ENCODE measurements at places on chromosomes 13 and 19. TPM values are rescaled to one million over a fixed set of nuclear protein-coding genes. Genes with fewer than 3 reads are reported as not detected.

The SHISA7 gene
- not detected for total RNA-seq

The CACNA1A gene
- total RNA-seq, result 4.4 TPM

DNA sequence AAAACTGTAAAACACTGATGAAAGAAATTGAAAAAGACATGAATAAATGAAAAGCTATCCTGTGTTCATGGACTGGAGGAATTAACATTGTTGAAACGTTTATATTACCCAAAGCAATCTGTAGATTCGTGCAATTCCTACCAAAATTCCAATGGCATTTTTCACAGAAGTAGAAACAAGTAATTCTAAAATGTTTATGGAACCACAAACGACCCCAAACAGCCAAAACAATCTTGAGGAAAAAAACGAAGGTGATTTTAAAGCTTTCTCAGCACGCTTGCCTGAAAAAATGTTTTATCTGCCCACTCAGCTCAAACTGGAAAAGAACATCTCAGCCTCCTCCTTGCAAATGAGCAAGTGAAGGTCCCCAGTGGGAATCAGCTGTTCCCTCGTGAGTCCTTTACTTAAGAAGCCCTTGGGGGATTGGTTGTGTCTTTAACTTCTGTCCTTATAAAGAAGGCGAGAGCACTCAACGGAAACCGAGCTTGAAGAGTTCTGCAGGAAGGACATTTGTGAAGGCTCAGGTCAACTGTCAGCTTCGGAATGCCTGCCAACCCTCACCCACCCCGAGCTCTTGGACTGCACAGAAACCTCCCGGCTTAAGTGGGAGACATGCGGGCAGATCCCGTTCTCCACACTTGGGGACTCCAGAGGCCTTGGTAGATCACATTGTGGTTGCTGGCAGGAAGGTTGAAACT is 256.0 kb upstream of the IRS2 start:
- DNase-seq, result no peak

DNA sequence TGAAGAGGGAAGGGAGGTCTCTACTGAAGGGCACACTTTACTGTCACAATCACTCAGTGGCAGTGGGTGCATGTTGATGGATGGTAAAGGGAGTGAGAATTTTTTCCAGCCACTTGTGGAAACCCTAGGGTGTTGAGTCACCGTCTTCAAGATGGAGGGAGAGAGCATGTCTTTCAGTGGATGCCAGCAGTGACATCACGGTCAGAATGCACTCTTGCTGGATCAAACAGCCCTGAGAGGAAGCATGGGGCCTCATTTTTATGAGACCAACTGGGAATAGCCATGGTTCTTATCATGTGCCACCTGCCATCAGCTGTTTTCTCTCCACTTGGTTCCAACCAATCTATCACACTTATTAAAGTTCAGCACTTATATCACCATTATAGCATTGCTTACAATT is 182.5 kb downstream of the KCNRG start:
- DNase-seq, result no peak

DNA sequence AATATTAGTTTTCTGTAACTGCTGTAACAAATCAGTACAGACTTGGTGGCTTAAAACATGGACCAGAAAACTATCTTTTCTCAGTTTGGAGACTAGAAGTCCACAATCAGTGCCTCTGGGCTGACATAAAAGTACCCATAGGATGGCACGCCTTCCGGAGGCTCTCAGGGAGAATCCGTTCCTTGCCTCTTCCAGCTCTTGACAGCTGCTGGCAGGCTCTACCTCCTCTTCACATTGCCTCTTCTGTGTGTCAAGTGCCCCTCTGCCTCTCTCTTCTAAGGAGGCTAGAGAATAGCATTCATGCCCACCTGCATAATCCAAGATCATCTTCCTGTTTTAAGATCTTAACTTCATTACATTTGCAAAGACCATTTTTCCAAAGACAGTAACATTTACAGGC is 1194.2 kb downstream of the EFNB2 start:
- no peak for DNase-seq

DNA sequence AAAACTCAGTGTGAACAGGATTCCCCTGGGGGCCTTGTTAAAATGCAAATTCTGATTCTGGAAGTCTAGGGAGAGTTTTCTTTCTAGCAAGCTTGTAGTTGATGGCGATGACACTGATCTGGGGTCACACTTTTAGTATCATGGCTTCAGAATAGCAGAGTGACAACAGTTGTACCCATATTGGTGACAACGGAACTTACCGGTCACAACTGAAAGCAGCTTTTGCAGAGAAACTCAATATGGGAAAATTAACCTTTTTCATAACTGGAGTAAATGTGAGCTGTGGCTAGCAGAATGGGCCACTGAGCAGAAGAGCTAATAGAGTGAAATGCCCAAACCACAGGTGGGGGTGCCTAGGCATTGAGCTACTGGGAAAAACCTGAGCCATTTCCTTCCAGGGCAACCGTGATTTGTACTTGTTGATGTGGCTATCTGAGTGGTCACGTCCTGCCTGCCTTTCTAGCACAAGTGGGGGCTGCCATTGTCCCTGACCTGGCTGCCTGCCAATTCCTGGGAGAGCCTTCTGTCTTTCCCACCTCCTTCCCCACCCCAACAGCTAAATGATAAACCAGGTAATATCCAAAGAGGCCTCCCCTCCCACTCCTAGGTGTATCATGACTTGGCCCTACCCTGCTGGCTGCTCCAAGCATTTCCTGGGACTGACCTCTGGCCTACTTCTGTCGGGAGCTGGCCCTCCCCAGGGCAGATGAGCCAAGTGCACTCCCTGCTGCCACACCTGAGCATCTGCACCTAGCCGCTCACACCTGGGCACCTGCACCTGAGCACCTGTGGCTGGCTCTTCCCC is 1.7 kb upstream of the SLC10A2 start:
- DNase-seq, result peak; percentile 72

The CCL25 gene
- total RNA-seq, result 10.4 TPM

DNA sequence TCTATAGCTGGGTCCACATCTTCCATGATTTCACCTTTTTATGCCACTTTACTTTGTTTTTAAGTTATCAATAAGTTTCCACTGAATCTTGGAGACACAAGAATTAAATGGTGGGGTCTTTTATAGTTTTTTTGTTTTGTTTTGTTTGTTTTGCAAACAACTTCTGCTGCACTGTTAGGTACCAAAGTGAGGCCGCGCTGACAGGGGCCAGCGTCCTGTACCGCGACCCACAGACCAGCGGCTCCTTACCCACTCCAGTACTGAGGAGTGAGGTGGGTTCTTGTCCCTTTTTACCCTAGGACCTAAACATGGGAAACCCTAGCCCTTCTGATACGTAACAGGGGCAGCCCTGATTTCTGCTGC is 75.8 kb upstream of the MCF2L start:
- DNase-seq, result no peak

The ZIC2 gene
- not detected for total RNA-seq

DNA sequence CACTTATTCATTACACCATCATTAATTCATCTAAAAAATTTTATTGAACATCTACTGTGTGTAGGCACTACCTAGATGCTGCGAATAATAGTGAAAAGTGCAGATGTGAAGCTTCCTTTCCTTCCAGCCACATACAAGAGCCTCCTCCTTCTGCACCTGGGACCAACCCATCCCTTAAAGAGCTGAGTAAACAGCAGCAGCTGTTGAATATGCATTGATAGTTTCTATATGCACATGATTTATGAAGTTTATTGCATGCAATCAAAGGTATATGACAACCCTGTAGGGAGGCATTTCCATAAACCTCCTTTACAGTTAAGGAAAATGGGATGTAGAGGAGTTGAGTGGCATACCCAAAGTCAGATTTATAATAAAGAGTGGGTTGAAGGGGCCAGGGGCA is 110.3 kb upstream of the IPO5 start:
- DNase-seq, result no peak

DNA sequence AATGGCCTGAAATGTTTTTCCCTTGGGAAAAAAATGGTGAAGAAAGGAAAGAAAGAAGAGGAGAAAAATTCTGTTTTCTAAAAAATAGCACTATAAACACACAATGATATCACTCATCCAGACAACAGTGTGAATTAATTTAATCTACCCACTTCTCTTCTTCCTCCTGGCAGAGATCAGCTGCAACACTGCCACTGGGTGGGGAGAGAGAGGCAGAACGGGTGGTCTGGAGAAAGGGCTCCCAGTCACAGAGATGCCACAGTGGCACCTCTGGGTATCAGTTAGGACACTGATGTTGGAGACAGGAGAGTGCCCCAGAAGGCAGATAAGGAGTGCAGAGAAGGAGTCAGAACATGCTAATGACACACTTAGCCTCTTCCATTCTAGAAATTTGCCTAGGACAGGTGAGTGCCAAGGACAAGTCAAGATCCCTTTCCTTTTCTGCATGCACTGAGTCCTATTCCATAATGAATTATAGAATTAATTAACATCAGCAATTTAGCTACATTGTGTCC is 168.6 kb downstream of the SUCLA2 start:
- no peak for DNase-seq

The ZNF93 gene
- 0.77 TPM for total RNA-seq

Data from GM12878 (cell line).